ENCODE measurements at places on chromosomes 1 and 21.
A peak's percentile ranks its signal among the peaks of the same experiment; 100 is the strongest.

- no peak for DNase-seq
These were observed 39.3 kb downstream of the CACNA1S start for GRCh38 chr1:201072922-201073321.

- DNase-seq, result no peak
These were observed 44.1 kb downstream of the TRPM2 start for GRCh38 chr21:44397431-44398031.

- DNase-seq, result peak; percentile 8
These were observed 107.5 kb downstream of the ZNF281 start for GRCh38 chr1:200302192-200302920.

GRCh38 chr21:28910280-28910887 lies 82.3 kb downstream of the LTN1 start:
- no peak for DNase-seq

DNA sequence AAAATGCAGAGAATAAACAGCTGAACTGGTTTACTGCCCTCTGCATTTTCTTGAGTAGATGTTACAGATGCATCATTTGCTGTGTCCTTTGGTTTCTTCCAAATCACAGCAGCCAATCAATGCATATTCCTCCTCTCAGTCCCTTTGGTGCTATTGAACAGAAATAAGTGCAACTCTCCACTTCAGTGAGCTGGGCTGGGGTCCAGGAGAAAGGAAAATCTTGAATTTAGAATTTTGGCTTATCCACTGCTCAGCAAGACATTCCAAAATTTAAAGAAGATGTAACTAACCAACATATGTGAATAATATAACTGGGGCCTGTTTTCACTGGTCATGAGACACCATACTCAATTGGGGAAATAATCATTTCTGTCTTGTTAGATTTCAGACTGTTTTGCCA lies 39.2 kb downstream of the PRMT6 start:
- no peak for DNase-seq
